A549 treated with Mapracorat at 1 μM for 4 hours (cell line): ENCODE measurements at places on chromosomes 2 and 18. TPM values are rescaled to one million over a fixed set of nuclear protein-coding genes. Genes with fewer than 3 reads are reported as not detected.

Gene FOXD4L1
- 0.16 to 0.63 TPM (median 0.31 TPM) in 5 replicates for total RNA-seq

Gene LDAH
- total RNA-seq = 14.4 to 19.3 TPM (median 17.9 TPM) in 5 replicates

Gene LYPD6
- 0.05 to 0.11 TPM (median 0.08 TPM) in 5 replicates for total RNA-seq

Gene GATA6
- total RNA-seq = 1.1 to 2.0 TPM (median 1.6 TPM) in 5 replicates

Gene ZSWIM2
- not detected in 5 replicates for total RNA-seq

Gene CENPA
- 40.4 to 56.5 TPM (median 52.3 TPM) in 5 replicates for total RNA-seq

Gene TUBA4A
- 250 to 402 TPM (median 282 TPM) in 5 replicates for total RNA-seq

Gene UGT1A10
- 0.06 TPM in 1 of 5 replicates, not detected in the others for total RNA-seq

Gene RGPD3
- 0.14 to 0.26 TPM (median 0.16 TPM) in 5 replicates for total RNA-seq

Gene HSPD1
- total RNA-seq = 567 to 637 TPM (median 602 TPM) in 5 replicates

Gene LIMS4
- total RNA-seq = 0.12 to 0.75 TPM (median 0.57 TPM) in 5 replicates

Gene UNC80
- total RNA-seq = not detected in 5 replicates
